Prostate gland (tissue), 2 donors: ENCODE measurements at places on chromosomes 16 and 17.

- no peak for DNase-seq
Measured at GRCh38 chr16:78654929-78655328, 555.5 kb downstream of the WWOX start.

GRCh38 chr17:28524476-28525424 lies 18.6 kb downstream of the FOXN1 start:
- DNase-seq, result peak; percentile 88

DNA sequence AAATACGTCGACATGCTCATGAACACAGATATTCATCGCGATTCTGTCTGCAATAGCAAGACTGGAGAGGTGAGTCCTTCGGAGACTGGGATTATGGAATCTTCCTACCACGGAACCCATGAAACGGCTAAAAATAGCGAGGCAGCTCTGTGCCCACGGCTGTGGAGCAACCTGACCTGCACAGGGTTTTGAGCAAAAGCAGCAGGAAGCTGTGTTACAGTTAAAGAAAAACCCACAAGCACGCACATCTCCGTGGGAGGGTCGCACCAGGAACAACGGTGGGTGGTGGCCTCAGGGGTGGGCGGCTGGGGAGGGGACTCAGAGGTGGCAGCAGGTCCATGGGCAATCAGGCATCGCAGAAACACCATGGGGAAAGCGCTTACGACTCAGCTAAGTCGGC lies 24.8 kb downstream of the SLC38A10 start:
- no peak for DNase-seq

- DNase-seq, result no peak
Measured at GRCh38 chr17:44971776-44972483, 3.8 kb upstream of the C1QL1 start.

DNA sequence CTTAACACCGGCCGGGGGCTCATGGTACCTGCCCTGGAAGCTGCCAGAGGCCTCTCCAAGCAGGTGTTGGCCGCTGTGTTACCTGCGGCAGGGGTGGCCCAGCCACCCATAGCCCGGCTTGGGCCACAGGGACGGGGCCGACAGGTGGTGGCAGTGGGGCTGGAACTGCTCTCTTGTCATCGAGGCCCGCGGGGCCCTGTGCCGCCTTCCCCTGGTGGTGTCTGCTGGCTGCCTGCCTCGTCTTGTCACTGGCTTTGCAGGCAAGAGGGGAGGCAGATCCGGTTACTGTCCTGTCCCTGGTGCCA lies 27.1 kb downstream of the GSE1 start:
- DNase-seq, result no peak
